ENCODE measurements at places on chromosomes 3 and 15. TPM values are rescaled to one million over a fixed set of nuclear protein-coding genes. Genes with fewer than 3 reads are reported as not detected.
A peak's percentile ranks its signal among the peaks of the same experiment; 100 is the strongest.

GNAT1 gene
- not detected for total RNA-seq

GRCh38 chr3:101591071-101591470 is 17.1 kb downstream of the PCNP start:
- DNase-seq, result no peak

DNA sequence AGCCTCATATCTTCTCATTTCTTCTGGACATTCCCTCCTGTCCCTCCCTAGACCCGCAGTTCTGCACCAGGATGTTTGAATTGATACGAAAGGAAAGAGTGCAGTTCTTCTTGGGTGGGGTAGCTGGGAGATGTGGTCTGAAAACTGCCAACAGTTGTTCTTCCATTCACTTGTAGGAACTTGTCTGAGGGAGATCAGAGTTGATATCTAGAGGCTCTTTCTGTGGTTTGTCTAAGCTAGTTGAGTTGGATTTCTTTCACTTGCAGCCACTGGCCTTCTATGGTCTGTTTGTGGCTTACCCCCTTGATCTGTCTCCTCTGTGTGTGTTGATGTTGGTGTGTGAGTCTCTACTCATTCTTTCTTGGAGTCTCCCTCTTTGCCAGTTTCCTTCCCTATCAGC is 42.5 kb upstream of the PIK3CB start:
- no peak for DNase-seq

DNA sequence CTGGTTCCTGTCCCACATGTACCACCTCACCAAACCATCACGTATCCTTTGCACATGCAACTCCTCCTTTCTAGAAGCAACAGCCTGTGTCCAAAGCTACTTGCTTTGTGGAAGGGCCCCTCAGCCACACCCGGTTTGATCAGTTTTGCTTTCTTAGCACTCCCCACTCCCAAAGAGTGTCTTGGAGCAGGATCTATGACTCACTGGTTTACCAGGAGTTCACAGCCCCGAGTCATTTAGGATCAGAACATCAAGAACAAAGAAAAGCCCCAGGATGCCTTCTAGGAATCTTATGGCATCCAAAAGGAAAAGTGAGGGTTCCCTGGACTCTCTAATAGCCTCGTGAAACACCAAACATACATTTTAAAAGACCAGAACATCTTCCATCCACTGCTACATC is 50.7 kb upstream of the IGF1R start:
- DNase-seq, result no peak

GRCh38 chr15:56732886-56733135 is 498 bp downstream of the ZNF280D start:
- DNase-seq, result no peak

IGSF10 gene
- 11.5 TPM for total RNA-seq

GDPGP1 gene
- 11.9 TPM for total RNA-seq

DNA sequence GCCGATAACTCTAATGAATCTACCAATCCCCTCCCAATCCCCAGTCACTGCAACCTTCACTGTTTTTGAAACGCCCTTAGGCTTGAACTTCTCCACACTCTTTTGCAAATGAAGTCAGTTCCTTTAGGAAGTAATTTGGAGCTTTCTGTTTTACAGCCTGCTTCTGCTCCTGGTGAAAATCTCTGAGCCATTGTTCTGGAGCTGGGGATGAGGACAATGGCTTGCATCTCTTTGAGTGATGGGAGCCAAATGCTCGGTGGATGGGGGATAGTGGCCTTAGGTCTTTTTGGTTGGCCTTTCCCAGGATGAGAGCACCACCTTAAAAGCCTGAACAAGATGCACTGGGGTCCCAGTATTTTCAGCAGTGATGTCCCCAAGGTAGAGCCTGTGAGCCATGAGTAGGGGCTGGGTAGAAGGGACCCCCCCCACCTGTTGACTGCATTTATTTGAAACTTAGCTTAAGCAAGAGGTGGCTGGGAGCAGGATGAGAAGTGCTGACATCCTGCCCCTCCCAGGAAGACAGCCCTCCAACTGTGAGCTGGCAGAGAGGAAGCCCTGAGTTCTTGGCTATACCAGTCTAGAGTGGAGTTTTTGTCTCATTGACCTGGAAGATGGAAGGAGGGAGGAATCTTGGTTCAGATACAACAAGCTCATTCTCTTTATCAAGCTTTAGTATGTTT is 7.6 kb upstream of the MYO5C start:
- no peak for DNase-seq

- no peak for DNase-seq
Measured at GRCh38 chr3:29497282-29497681, 216.4 kb downstream of the RBMS3 start.

DNA sequence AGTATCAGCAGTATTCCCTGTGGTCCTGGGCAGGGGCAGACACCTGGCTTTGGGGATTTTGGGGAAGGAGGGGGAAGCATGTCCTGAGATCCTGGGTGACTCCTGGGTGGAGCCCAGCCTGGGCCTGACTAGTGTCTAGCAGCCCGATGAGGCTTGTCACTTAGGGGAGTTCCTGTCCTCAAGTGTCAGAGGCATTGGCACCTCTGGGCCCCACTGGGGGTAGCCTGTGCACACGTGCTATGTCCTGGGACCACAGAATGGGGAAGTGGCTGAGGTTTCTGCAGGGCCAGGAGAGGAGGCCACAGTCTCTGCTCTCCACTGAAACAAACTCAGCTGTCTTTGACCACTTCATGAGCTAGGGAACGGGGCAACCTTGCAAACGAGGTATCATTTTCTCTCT is 31.5 kb upstream of the ADCY5 start:
- DNase-seq, result no peak

- DNase-seq, result no peak
Measured at GRCh38 chr15:98733098-98733497, 84.8 kb downstream of the IGF1R start.

DNA sequence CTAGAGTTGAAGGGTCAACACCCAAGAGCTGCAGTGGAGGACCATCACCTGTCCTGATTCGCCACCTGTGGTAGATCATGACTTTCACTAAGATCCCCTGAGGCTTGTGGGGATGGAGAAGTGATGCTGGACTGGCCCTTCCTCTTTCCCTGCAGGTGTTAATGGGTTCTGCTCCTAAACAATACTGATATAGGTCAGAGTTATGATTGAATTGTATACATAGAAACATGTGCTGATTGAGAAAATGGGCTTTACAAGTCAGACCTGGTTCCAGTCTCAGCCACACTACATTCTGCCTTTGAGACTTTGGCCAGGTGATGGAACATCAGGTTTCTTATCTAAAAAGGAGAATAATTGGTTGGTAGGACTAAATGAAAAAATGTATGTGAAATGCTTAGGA is 418.9 kb upstream of the TPRG1 start:
- DNase-seq, result no peak

STAB1 gene
- 195 TPM for total RNA-seq

DNA sequence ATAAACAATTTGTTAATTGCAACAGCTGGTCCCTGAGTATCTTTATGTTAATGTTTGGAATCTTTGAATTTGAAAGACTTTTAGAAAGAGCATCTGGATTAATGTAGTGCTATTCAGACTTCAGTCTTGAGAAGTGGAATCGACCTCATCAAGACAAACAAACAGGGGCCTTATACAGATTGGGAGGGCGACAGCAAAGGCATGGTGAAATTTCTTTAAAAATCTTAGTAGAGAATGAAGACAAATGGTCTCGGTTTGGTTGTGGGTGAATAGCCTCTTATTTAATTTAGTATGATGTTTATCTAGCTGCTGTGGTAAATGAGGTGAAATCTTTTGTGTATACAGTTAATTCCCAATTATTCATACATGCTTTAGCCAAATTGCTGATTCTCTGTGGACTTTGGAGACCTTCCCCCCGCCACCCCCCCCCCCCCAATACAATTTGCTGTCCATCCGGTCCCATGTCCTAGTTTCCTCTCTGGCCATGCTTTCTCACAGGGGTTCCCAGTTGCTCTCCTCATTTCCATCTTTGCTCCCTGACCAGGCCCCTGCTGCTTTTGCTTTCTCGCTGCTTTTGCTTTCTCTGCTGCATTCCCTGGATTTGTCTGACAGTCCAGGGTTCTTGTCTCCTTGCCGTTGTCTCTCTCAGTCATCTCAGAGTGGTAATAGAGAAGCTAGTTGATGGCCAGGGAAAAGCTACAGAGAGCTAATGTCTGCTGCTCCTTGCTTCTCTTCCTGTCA is 135.3 kb downstream of the FNDC3B start:
- no peak for DNase-seq

RBM5 gene
- 66.6 TPM for total RNA-seq

GRCh38 chr3:59654123-59654479 is 604.3 kb upstream of the CFAP20DC start:
- DNase-seq, result no peak

DNA sequence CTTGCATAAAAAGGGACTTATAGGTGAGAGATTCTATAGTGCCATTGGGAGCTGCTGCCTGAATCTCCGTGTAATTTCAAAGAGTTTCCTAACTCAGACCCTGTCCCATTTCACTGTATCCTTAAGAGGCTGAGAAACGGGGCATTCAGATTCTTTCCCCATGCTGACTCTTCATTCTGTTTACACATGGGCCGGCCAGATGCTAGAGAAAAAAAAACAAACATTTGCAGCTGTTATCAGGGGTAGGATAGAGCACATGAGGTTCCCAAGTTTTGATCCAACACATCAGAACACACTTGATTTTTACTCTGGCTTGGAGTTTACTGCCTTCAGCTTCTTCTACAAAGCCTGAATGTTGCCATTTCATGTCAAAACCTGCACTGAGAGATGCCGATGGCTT is 215.9 kb upstream of the TPRG1 start:
- DNase-seq, result no peak

PLSCR5 gene
- not detected for total RNA-seq

- no peak for DNase-seq
Measured at GRCh38 chr15:60966316-60966715, 262.8 kb downstream of the RORA start.

GRCh38 chr3:21962456-21962855 is 211.4 kb upstream of the ZNF385D start:
- no peak for DNase-seq

- DNase-seq, result no peak
Measured at GRCh38 chr3:141147657-141148056, 84.0 kb upstream of the PXYLP1 start.

- DNase-seq, result peak; percentile 22
Measured at GRCh38 chr15:80695911-80696661, 976 bp downstream of the ABHD17C start.

- no peak for DNase-seq
Measured at GRCh38 chr3:156551746-156552145, 3.2 kb downstream of the SSR3 start.

DNA sequence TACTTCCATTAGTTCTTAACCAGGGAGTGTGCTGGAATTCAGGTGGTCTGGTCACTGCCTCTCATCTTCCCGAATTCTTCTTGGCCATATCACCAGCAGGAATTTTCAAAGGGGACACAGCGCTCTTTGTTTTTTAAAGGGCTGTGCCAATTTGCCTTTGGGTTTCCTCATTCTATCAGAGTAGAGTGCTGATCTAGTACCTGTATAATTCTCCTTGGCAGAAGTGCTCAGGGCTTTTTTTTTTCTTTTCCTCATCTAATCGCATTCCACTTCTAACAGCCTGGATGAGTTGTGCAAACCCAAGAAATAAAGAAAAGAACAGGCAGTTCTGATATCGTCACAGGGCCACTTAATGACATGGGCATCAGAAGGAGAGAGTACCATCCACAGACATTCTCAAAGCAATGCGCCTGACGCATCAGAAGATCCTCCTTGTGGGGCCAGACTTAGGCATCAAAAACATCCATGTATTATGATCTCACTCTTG is 121.0 kb downstream of the ASB7 start:
- no peak for DNase-seq

DNA sequence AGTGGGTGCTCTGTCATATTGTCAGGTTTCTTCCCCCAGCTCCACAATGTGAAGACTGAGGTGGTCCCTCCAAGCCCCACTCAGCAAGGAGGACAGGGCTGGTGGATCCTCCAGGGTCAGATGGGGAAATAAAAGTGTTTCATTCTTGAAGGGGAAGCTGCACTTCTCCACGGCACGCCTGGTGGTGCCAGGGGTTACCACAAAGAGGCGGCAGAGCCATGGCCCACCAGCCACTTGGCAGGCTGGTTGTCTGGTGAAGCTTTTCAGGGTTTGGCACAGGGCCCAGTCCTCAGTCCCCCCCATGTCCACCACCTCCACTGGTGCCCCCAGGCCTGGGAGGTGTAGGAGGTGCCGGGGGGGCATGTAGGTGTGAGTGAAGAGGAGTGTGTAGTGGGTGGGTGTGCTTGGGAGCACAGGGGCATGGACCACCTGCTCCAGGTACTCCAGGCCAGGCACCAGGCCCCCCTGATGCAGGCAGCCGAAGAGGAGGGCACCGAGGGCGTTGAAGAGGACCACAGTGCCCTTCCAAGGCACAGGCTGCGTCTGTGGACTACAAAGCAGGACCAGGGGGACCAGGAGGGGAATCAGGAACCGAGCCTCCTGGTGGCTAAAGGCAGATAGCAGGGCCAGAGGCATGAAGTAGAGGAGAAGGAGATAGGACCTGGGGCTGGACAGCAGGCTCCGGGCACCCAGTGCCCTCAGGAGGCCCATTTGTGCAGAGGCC is 5.0 kb upstream of the NCBP2 start:
- DNase-seq, result no peak

MITF gene
- 35.2 TPM for total RNA-seq

DNA sequence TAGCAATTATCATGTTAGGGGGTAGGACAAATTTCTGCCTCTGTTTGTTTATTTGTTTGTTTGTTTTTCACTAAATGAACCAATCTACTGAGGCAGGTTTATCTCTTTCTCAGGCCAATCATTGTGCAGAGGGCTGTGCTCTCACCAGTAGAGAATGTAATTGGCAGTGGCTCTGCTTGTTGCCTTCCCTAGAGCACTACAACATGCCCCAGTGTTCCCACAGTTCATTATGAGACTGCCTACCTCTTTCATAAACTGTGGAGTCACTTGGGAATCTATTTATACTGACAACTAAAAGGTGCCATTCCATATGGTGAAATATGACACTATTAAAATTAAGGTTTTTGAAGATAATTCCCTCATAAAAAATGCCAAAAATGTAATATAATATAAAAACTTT is 196.3 kb upstream of the ALCAM start:
- no peak for DNase-seq

GOLGA6L24 gene
- not detected for total RNA-seq

GRCh38 chr3:22506871-22507270 is 696.3 kb upstream of the UBE2E2 start:
- no peak for DNase-seq

GRCh38 chr15:44663410-44664308 is at the start of gene SPG11:
SPG11 (minus strand) TSS chr15:44663662; CDS start chr15:44663647, 15 bp downstream.
- peak; percentile 98 for DNase-seq

- DNase-seq, result no peak
Measured at GRCh38 chr15:25403771-25404170, 35.1 kb downstream of the UBE3A start.

PROS1 gene
- total RNA-seq, result 41.1 TPM

GRCh38 chr3:59290358-59290757 is 240.5 kb upstream of the CFAP20DC start:
- no peak for DNase-seq

A4GNT gene
- not detected for total RNA-seq

- no peak for DNase-seq
Measured at GRCh38 chr3:55828712-55829111, 341.6 kb upstream of the WNT5A start.

GRCh38 chr3:126268866-126269265 is 88.3 kb downstream of the KLF15 start:
- DNase-seq, result no peak
